ENCODE measurements at places on chromosomes 11 and 22. TPM values are rescaled to one million over a fixed set of nuclear protein-coding genes. Genes with fewer than 3 reads are reported as not detected.
A peak's percentile ranks its signal among the peaks of the same experiment; 100 is the strongest.

DNA sequence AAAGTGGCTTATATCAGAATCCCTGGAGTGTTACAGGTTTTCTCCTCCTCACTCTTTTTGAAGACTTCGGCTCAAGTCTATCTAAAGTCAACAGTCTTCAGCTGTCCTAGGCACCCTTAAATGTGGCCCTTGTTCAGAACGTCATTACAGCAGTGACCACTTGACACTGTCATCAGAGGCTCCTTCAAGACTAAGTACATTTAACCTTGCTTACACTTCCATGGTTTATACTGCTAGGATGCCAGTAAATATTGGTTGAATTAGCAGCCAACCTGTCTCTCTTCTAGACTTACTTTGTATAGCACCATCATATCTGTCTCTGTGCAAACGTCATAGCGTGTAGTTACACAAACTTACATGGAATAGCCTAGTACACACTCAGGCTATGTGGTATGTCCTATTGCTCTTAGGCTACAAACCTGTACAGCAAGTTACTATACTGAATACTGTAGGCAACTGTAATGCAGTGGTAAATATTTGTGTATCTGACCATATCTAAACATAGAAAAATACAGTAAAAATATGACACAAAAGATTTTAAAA is 13.3 kb upstream of the C11orf91 start:
- DNase-seq: no peak
- no peak overlapping the region for H3K27ac ChIP-seq
- no peaks in the 10 kb centered on the region for H3K27me3 ChIP-seq
- no peak overlapping the region for H3K4me3 ChIP-seq
- peaks cover 10% of the 10 kb centered on the region for H3K36me3 ChIP-seq

DNA sequence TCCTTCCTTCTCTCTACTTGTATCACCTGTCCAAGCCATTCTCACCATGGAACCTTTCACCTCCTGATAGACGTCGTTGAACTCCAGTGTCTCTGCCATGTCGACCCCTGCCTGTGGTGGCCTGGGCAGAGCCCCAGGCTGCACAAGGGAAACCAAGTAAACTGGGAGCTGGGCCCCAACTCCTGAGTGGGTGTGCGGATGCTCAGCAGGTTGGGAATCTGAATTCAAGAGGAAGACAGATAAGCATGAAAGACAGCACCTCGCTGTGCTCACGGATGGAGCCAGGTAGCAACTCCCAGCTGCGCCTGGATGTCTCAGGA is 709 bp downstream of the SSRP1 start:
- DNase-seq: no peak
- H3K27me3 ChIP-seq: peaks cover 20% of the 10 kb centered on the region
- peak overlapping the region; percentile 94 for H3K4me3 ChIP-seq
- peak overlapping the region; percentile 95 for H3K27ac ChIP-seq
- peaks cover 35% of the 10 kb centered on the region for H3K36me3 ChIP-seq

GRCh38 chr11:11588243-11588642 is 33.6 kb downstream of the GALNT18 start:
- peak overlapping the region; percentile 90 for H3K27ac ChIP-seq
- peaks cover 4% of the 10 kb centered on the region for H3K27me3 ChIP-seq
- no peak overlapping the region for H3K4me3 ChIP-seq
- H3K4me1 ChIP-seq: peaks cover 71% of the 10 kb centered on the region

Gene RASL10A
- 30.1 TPM for total RNA-seq

Gene TIMM10B
- 42.2 TPM for total RNA-seq

DNA sequence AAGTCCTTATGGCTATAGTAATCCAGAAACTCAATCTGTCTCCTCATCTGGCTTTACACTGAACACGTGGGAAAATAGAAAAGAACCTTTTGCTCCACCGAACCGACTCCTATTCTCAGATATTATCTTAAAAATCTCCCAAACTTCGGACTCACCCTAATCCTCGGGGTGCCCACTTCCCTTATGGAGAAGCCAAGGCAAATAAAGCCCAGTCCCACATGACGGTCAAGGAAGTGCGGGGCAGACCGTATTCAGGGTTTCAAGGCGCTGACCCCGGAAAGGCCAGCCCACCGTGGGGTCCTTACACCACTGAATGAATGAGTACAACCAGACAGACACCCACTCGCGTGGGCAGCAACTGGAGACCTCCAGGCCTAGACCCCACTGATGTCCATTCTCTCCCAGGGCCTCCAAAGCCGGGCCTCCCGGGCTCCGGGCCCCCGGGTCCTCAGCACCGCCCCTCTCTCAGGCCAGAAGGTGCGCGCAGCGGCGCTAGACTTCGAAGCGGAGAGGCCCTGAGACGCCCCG is 489 bp downstream of the NUP98 start:
- H3K4me3 ChIP-seq: peak overlapping the region; percentile 95
- H3K4me1 ChIP-seq: peaks cover 16% of the 10 kb centered on the region
- DNase-seq: peak; percentile 65
- peaks cover 4% of the 10 kb centered on the region for H3K36me3 ChIP-seq
- peaks cover 4% of the 10 kb centered on the region for H3K27me3 ChIP-seq

Gene OR8D1
- not detected for total RNA-seq

Gene RABL2B
- total RNA-seq: 31.1 TPM

GRCh38 chr11:8731647-8732323 is 49.2 kb downstream of the RPL27A start:
- H3K27ac ChIP-seq: no peak overlapping the region
- peak overlapping the region; percentile 29 for H3K4me3 ChIP-seq
- H3K36me3 ChIP-seq: peaks cover 24% of the 10 kb centered on the region
- H3K27me3 ChIP-seq: peaks cover 8% of the 10 kb centered on the region

DNA sequence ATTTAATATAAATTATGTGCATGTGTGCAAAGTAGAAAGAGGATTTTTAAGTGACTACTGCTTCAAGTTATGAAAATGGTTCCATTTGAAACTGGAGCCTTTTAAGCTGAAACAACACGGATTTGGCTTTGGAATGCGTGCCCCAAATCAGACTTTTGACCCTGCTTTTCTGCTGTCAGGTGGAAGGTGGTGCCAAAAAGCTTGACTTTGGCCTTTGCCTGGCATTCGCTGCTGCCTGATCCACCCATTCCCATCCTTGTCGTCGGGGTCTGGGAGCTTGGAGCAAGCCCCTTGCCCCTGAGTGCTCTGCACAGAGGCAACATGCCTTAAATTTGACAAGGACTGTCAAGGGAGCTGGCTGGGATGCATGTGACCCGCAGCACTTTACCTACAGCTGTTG is 335.3 kb upstream of the SYN3 start:
- H3K4me3 ChIP-seq: no peak overlapping the region
- no peak overlapping the region for H3K27ac ChIP-seq
- no peak for DNase-seq
- peaks cover 2% of the 10 kb centered on the region for H3K4me1 ChIP-seq
- H3K36me3 ChIP-seq: no peaks in the 10 kb centered on the region

- peaks cover 2% of the 10 kb centered on the region for H3K27me3 ChIP-seq
- H3K4me3 ChIP-seq: no peak overlapping the region
- no peaks in the 10 kb centered on the region for H3K4me1 ChIP-seq
Observed at GRCh38 chr22:28123989-28124766, 205.1 kb upstream of the PITPNB start.

DNA sequence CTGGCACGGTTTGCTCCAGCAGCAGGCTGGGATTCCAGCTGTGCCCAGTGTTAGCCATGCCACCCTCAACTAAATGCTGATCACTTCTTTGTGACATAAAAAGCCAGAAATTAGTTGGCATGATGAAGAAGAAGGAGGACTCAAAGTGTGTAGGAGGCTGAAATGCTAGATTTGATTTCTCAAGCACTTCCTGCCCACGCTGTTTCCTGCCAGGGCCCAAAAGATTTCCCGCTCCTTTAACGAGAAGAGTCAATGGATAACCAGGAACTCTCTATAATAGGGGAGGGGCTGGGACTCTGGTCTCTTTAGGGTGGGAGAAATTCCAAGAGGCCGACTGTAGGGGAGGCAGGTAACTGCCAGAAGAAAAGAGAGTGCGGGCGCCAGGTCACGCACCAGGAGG is 26.4 kb downstream of the APOL3 start:
- H3K27ac ChIP-seq: no peak overlapping the region
- H3K36me3 ChIP-seq: peaks cover 6% of the 10 kb centered on the region
- no peaks in the 10 kb centered on the region for H3K27me3 ChIP-seq
- DNase-seq: no peak

Gene MIAT
- total RNA-seq: 1.2 TPM

GRCh38 chr11:10394229-10395101 is 60.6 kb upstream of the AMPD3 start:
- peaks cover 2% of the 10 kb centered on the region for H3K27me3 ChIP-seq
- H3K4me1 ChIP-seq: peaks cover 7% of the 10 kb centered on the region
- peaks cover 9% of the 10 kb centered on the region for H3K36me3 ChIP-seq
- H3K4me3 ChIP-seq: no peak overlapping the region

GRCh38 chr22:25081409-25081824 is 118.2 kb upstream of the CRYBB3 start:
- H3K4me3 ChIP-seq: no peak overlapping the region
- peaks cover 17% of the 10 kb centered on the region for H3K4me1 ChIP-seq
- H3K27ac ChIP-seq: no peak overlapping the region
- H3K27me3 ChIP-seq: peaks cover 3% of the 10 kb centered on the region

Gene ACTN3
- 0.21 TPM for total RNA-seq

- no peak overlapping the region for H3K4me3 ChIP-seq
- no peaks in the 10 kb centered on the region for H3K4me1 ChIP-seq
- no peak overlapping the region for H3K27ac ChIP-seq
- no peaks in the 10 kb centered on the region for H3K36me3 ChIP-seq
Observed at GRCh38 chr22:34080433-34080832, 160.2 kb upstream of the LARGE1 start.

DNA sequence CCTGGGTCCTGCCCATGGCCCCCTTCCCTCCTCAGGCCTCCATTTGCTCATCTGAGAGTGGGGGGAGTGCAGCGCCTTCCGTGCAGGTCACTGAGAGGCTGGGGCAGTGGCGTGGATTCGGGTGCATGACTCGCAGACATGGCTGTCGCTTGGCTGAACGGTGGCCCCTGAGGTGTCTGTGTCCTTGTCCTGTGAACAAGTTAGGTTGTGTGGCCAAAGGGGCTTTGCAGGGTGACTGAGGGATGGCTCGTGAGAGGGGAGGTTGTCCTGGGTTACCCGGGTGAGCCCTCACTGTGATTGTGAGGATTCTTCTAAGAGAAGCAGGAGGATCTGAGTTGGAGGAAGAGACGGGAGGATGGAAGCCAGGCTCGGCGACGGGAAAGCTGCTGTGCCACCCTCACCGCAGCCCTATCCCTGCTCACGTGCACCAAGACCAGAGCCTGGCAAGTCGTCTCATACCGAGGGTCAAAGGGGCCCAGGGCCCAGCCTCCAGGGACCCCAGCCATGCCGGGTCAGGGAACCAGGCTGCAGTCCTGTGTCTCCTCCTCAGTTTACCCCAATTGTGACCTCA is 79.1 kb downstream of the KCNQ1 start:
- H3K36me3 ChIP-seq: peaks cover 4% of the 10 kb centered on the region
- peaks cover 9% of the 10 kb centered on the region for H3K27me3 ChIP-seq
- H3K4me1 ChIP-seq: peaks cover 4% of the 10 kb centered on the region
- H3K27ac ChIP-seq: no peak overlapping the region
- no peak for DNase-seq
- H3K4me3 ChIP-seq: no peak overlapping the region

DNA sequence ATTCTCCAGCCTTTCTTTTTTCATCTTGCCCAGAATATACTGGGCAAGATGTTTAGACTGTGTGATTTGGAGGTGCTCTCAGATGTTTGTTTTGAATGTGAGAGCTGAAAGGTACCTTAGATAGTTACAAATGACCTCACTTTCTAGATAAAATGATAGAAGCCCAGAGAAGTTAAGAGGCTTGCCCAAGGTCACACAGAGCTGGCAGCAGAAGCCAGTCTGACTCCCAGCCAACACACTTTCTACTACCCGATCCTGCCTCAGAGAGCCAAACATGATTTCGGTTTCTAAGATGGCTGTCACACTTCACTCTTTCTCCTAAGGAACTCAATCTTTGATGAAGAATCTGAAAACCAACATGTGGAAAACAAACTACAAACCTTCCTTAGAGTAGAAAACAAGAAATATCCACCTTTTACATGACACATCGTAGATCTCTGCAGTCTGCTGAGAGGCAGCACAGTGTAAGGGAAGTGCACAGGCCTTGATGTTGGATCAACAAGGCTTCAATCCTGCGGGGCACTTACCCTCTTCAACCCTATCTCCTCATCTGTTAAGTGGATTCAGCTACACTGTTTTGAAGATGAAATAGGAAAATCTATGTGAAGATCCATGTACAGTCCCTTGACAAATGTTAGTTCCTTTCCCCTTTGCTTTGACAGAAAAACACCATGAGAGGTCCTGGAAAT is 58.6 kb downstream of the SYTL2 start:
- no peak overlapping the region for H3K27ac ChIP-seq
- H3K4me1 ChIP-seq: peaks cover 41% of the 10 kb centered on the region
- H3K27me3 ChIP-seq: peaks cover 4% of the 10 kb centered on the region
- H3K4me3 ChIP-seq: no peak overlapping the region
- DNase-seq: no peak

DNA sequence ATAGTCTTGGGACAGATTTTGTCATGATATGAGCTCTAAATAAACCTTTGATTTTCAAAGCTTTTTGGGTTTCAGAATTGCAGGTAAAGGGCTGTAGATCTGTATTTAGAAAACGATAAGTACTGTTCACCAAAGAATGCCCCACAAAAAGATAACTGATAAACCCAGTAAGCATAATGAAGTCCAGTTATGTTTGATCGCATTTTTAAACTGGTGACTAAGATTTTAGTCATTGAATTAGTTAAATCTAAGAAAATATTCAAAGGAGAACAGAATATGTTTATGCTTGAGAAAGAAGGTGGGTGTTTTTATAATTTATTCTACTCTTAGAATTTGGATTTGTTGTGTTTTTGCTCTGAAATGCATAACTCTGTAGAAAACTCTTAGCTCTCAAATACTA is 11.6 kb downstream of the DEPDC7 start:
- H3K36me3 ChIP-seq: no peaks in the 10 kb centered on the region
- H3K4me1 ChIP-seq: peaks cover 5% of the 10 kb centered on the region
- H3K27ac ChIP-seq: no peak overlapping the region

Gene APOA4
- not detected for total RNA-seq

Gene CASP5
- not detected for total RNA-seq

GRCh38 chr11:61437496-61437895 is 7.6 kb downstream of the SDHAF2 start:
- no peak overlapping the region for H3K4me3 ChIP-seq
- no peaks in the 10 kb centered on the region for H3K27me3 ChIP-seq
- H3K27ac ChIP-seq: no peak overlapping the region
- DNase-seq: no peak
- peaks cover 38% of the 10 kb centered on the region for H3K36me3 ChIP-seq

- H3K4me1 ChIP-seq: peaks cover 22% of the 10 kb centered on the region
- H3K27ac ChIP-seq: no peak overlapping the region
- H3K36me3 ChIP-seq: no peaks in the 10 kb centered on the region
- no peak overlapping the region for H3K4me3 ChIP-seq
Observed at GRCh38 chr11:11706028-11706427, 84.2 kb upstream of the GALNT18 start.

- no peaks in the 10 kb centered on the region for H3K36me3 ChIP-seq
- peaks cover 5% of the 10 kb centered on the region for H3K27me3 ChIP-seq
- DNase-seq: peak; percentile 83
- H3K27ac ChIP-seq: no peak overlapping the region
Observed at GRCh38 chr22:29072193-29072978, 449 bp upstream of the KREMEN1 start.

Gene ZNF408
- 23.2 TPM for total RNA-seq

Gene ISX
- total RNA-seq: not detected

- no peak for DNase-seq
- no peak overlapping the region for H3K4me3 ChIP-seq
- no peaks in the 10 kb centered on the region for H3K4me1 ChIP-seq
- H3K36me3 ChIP-seq: peaks cover 34% of the 10 kb centered on the region
- no peak overlapping the region for H3K27ac ChIP-seq
Observed at GRCh38 chr22:19204640-19205039, 26.1 kb upstream of the SLC25A1 start.

Gene TMPRSS13
- total RNA-seq: 1.8 TPM

Gene HBE1
- total RNA-seq: not detected

Gene KCTD17
- 46.9 TPM for total RNA-seq

- DNase-seq: no peak
- H3K4me3 ChIP-seq: no peak overlapping the region
- H3K36me3 ChIP-seq: no peaks in the 10 kb centered on the region
- no peak overlapping the region for H3K27ac ChIP-seq
Observed at GRCh38 chr11:119403021-119403420, 20.0 kb downstream of the THY1 start.

Data from endothelial cell (in vitro differentiated cells).